ENCODE measurements at places on chromosomes 6 and 20.

- DNase-seq = no peak
Observed at GRCh38 chr6:34819571-34820480, 27.9 kb downstream of the BLTP3A start.

GRCh38 chr6:34181908-34182307 lies 36.0 kb upstream of the GRM4 start:
- DNase-seq = no peak

DNA sequence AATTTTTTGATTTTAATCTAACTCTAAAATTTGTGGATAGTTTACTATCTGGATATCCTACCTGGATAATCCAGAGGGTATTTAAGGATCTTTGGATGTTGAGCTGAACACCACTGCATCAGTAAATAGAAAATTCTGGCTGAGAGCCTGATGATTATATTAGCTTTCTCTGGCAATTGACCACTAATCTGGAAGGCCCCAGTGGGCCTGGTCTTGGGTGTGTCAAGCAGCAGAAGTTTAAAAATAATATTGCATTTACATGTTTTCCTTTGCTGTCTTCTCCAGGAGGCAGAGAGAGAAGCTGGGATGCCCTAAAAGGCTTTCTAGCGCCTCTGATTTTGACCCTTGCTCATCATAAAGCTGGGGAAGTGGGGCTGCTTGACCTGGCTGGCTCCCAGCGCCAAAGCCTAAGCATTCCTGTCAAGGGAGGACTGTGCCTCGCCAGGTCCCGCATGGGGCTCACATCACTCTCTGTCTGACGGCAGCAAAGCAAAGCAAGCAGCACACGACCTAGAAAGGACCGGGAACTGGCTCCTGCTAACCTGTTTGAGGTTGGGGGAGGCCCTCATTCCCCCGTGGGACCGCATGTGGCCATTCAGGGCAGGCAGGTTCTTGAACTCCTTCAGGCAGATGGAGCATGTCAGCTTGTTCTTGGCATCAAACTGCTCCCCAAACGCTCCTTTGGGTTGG lies 46.6 kb upstream of the MRPS10 start:
- no peak for DNase-seq

GRCh38 chr6:150032598-150032997 lies 7.3 kb upstream of the RAET1L start:
- no peak for DNase-seq

DNA sequence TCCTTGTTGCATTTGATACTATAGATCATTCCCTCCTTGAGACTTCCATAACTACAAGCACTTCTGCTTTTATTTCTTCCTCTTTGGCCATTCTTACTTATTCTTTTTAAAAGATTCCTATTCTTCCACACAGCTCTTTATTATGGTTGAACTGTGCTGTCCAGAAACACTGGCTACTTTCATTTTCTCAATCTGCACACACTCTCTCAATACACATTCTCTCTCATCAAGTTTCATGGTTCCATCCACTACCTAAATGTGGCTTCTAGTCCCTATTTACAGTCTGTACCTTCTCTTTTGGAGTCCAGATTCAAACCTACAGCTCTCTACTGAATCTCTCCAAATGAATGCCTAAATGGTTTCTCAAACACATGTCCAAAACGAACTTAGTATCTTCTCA lies 214.3 kb upstream of the RSPO3 start:
- DNase-seq = no peak

DNA sequence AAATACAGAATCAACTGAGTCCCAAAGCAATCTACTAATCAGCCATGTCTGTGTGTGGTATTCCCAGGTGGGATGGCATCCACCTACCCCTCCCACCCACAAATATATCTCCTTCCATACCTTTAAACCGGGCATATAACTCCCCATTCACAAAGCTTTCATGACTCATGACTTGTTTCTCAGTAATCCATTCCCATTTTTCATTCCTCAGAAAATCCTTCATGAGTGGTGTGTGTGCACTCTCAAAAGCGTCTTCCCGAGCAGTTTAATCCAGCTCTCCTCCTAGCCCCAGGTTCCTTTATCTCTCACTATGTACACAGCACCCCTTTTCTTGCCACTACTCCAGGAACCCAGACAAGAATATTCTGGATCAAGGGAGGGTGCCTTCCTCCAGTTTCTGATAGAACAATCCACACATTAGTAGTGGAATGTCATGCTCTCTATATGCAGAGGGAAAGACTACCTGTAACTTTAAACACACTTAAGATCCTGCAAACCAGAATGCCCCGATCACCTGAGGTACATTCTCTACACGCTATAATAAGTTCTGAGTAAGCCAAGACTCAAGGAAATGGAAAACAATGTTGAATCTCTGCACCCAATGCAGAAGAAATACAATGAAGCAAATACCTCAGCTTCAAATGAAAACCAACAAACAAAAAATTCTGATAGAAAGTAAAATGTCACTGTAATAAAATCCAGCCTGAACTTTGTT lies 55.7 kb upstream of the IPCEF1 start:
- no peak for DNase-seq

DNA sequence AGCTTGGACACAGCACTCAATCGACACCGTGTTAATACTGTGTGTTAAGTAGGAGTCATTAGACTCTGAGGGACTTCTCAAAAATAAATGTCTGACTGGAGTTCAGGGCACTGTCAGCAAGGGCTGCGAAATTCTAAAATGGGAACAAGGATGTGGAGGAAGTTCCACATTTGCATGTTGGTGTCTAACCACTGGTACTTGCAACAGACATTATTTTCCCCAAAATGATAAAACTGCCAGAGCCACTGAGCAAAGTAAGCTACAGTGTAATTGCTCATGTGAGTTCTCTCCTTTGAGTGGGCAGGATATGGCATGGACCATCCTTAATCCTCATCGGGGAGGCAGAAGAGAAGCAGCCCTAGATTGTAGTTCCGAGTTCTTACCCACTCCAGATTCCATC lies 215.9 kb downstream of the SLC24A3 start:
- no peak for DNase-seq

- peak; percentile 60 for DNase-seq
Observed at GRCh38 chr20:14189794-14190402, 147.5 kb downstream of the FLRT3 start.

GRCh38 chr6:73984571-73985210 lies 288.7 kb downstream of the CD109 start:
- peak; percentile 76 for DNase-seq

DNA sequence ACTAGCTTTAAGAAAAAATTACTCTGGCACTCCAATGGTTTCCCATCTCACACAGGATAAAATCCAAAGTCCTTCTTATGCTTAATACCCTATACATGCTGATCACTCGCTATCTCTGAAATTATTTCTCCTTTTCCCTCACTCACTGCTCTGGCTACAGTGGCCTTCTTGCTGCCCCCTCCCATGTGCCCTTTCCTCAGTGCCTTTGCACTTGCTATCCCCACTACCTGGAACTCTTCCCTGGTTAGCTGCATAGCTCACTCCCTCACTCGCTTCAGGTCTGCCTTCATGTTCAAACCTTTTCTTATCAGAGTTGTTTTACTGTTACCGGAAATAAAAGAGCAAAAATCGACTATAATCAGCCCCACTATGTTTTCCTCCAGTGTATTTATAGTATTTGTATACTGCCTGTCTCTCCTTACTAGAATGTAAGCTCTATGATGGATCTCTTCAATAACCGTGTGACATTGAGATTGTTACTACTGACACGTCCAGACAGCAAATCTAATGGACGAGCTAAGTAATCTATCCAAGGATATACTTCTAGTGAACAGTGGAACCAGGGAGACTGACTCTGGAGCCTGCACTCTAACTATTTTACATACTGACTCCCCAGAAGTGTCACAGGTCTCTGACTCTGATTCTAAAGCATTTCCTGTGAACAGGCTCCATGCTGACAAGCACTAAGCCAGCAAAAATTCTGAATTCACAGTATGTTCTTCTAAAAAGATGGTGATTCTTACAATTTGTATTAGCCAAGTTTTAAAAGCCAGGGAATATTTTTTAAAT lies 25.1 kb downstream of the FKBP5 start:
- DNase-seq = peak; percentile 81

DNA sequence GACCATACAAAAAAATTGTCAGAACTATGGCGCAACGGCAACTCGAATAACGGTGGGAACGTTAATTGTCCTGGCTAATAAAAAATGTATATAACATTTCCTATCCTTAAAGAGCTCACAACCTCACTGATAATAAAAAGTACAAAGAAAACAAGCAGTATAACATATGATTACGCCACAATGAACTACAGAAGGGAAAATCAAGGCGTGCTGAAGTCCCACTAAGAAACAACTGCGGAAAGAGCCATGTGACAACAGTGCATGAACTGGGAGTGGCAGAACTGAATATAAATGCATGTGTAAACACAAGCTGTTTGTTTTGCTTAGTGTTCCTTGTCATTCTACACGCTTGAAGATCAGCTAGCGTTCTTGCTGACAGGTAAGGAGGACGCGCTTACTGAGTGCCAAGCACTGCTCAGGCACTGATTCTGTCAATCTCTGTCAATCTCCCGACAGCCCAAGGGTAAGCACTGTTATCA lies 466 bp upstream of the PSMB1 start:
- DNase-seq = no peak

GRCh38 chr6:97669191-97670031 lies 386.4 kb upstream of the MMS22L start:
- DNase-seq = peak; percentile 34

GRCh38 chr20:48823476-48823875 lies 4.3 kb downstream of the PREX1 start:
- no peak for DNase-seq

All from fibroblast of skin of right quadriceps (primary cell).